NCI-H1092 treated with DMSO at 0.1 percent for 48 hours (cell line): ENCODE measurements at places on chromosomes 1 and 21.

DNA sequence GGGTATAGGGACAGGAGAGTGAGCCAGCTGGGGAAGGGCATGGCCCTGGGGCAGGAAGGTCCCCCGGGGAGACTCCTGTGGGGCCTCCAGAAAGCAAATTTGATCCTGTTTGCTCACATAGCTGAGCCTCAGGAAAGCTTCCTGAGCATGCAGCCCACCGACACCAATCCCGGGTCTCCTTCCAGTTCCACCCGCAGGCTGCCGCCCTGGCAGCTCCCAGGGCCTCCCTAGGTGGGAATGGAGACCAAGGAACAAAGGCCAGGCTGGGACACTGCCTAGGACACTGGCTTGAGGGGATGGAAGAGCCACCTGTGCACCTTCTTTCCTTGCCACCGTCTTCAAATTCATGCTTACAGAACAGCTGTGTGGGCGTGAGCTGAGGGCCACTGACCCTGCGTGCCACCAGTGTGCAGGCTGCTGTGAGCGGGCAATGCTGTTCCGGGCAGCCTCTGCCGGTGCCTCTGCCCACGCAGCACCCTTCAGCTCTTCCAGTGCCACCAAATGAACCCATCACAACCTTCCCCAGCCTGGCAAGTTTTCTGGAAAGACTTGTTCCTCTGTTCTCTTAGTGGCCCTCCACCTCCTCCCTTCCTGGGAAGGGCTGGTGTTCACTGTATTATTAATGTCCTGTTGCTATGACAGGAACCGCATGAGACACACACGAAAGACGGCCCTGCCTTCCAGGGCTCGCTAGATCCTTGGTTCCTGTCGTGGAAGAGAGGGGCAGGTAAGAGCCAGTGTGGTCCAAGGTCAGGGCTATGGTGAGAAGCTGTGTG, 53.6 kb downstream of the ACBD3 start:
- no peak for DNase-seq

GRCh38 chr1:193707271-193708021, 521.0 kb upstream of the B3GALT2 start:
- no peak for DNase-seq

- peak; percentile 71 for DNase-seq
Measured at GRCh38 chr1:41812051-41812450, 106.7 kb downstream of the HIVEP3 start.

DNA sequence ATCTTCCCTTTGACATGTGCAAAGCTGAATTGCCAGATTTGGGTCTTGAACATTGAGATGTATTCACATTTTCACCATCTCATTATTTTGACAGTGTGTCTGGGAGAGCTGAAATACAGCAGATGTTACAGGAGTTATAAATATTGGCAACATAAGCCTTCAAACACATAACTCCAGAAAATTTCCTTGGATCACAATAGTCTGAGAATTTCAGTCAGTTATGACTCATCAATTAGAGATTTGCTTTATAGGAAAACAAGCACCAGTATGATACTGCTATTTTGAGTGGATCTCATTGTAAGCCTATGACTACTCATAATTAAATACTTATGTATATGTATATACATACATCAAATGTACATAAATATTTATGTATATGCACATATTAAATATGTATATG, 1171.8 kb downstream of the AMY1C start:
- no peak for DNase-seq

GRCh38 chr1:53484705-53485477, 25.7 kb downstream of the DMRTB1 start:
- no peak for DNase-seq

DNA sequence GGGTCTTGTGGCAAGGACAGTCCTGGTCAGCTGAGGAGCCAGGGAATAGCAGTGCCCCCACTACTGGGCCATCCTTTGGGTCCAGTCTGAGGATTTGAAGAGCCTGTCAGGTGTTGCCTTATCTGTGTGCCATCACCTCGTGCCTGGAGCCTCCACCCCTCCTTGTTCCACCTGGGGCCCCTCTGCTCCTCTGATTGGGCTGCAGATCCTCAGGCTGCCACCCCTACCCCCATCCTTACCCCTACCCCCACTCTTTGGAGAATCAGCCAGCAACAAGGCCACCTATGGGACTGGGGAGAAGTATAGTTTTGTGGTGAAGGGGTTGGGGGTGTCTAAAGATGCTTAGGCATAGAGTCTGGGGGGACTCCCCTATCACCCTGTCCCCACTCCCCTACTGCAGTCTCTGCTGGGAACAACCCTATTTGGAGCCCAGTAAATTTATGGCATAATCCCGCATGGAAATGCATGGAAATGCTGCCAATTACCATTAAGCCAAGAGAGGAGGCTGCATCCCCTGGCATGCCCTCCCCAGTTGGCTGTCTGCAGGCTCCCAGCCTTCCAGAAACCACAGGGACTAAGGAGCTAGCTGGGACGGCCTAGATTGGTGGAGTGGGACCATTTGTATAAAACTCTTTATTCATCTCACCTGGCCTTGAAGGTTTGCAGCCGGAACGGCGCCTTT, 142.7 kb upstream of the CSF3R start:
- no peak for DNase-seq

GRCh38 chr1:45834689-45835088, 31.3 kb downstream of the MAST2 start:
- DNase-seq = no peak

- no peak for DNase-seq
Measured at GRCh38 chr1:227808566-227808965, 6.9 kb upstream of the PRSS38 start.

- no peak for DNase-seq
Measured at GRCh38 chr1:28640766-28641165, 2.1 kb downstream of the TAF12 start.

DNA sequence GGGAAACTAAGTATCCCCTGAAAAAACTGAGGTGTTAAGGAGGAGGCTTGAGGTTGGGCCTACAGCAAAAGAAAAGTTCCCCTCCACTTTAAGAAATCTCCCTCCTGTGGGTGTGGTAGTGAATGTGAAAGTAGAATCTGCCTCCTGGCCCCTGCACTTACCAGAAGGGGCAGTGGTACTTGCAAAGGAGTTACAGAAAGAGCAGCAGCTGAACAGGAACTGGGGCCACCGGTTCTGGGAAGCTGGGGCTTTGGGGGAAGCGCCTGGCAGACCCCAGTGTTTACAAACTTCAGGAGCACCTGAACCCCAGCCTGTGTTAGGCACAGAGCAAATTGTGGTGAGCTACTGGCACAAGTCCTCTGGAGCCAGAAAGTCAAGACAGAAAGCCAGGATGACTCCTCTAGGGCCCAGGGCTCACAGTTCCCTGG, 250.2 kb upstream of the FGGY start:
- DNase-seq = no peak

DNA sequence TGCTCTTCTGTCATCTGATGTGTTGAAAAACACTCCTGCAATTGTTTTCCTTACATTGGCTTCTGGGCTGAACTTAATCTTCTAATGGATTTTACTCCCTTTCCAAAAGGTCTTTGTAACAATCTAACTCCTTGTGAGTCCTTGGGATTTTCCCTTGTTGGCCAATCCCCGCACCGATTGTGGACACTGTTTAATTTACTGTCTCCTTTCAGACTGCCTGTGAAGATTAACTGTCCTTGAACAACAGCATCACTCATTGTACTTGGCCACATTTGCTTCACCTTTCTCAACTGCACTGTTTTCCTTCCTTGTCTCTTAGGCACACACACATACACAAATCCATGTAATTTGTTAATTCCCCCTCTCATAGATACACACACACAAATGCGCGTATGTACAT, 120.4 kb downstream of the SPATA46 start:
- DNase-seq = no peak

DNA sequence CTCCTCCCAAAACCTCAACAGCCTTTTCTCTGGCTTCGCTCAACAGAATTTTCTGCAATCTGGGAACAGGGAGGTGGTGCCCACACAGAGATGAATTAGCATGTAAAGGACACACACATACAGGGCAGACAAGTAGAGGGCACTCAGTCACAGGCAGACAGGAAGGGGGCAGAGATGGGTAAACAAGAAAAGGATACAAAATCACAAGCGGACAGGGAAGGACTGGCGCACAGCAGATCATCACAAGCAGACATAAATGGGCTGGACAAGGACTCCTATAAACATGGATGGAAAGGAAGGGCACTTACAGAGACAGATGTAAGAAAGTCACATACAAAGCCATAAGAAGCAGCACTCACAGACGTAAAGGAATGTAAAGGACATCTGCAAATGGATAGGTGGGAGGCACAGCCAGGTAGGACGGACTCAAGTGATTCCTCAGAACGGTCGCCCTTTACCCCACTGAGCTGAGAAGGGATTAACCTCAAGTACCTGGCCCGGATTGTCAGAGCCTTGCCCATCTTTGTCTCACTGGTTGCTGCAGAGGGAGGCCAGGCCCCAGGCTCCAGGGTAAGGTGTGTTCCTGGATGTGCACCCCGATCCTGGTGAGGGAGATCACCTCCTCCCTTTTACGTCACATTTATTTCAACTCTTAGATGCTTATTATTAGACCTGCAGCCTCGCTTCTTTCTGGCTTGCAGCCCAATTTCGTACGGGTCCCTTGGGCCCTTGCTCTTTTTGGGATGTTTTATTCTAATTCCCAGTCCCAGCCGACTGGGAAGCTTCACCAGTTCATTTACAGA, 836 bp upstream of the PRCC start:
- DNase-seq = peak; percentile 58

DNA sequence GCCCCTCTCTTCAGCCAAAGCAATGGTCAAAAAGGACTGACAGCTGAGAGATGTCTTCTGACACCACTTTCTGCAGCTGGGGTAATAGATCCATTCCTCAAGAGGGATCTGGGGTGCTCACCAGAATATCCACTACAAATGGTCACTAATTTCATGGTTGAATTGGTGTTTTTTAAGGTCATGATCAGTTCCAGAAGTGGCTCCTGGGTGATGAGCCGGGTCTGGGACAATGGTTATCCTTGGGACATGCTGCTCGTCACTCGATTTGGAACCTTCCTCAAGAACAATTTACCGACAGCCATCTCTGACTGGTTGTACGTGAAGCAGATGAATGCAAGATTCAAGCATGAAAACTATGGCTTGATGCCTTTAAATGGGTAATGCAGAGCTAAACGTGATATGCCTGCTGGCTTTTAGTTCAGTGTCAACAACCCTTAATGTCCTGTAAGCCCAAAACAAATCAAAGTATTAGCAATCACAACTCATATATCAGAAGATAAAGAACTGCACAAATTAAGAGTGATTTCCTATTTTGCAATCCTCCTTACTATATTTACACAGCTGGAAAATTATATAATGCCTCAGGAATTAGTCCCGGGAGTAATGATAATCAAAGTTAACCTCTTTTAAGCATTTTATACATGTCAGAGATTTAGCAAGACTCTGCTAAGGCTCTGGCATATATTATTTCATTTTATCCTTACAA, 20.1 kb downstream of the FMO3 start:
- no peak for DNase-seq

DNA sequence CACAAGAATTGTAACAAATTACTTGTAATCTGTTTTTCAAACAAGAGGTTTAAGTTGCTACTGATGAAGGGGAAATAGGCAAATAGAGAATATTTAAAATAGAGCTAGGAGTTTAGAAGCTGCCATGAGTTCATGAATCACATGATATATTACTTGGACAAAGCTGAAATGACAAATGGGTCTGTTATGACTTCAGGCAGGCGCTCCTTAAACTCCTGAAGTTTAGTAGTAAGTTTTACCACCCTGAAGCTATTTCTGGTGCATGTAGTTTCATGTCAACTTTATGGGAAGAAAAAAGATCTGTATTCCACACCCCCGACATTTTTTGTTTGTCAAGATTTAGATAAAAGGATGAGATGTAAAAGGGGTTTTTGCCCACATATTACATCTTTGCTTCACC, 58.5 kb downstream of the PLA2G4A start:
- DNase-seq = no peak

GRCh38 chr1:38569932-38570656, 289.5 kb downstream of the RRAGC start:
- no peak for DNase-seq

DNA sequence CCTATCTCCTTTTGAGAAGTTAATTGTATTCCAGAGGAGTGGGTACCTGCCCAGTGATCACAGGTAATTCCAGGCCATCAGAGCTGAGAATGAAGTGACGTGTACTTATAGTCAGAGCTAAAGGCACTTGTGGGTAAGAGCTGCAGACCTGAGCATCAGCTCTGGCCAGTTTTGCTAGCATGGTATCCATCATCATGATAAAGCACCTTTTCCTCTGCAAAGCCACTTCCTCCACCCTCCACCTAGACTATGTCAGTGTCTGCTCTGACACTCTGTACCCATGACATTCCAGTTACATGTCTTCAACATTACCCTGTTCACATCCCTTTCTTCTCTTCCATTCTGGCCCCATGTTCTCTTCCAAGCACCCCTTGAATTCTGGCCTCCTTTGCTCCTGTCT, 157.3 kb downstream of the GRIK3 start:
- DNase-seq = no peak

DNA sequence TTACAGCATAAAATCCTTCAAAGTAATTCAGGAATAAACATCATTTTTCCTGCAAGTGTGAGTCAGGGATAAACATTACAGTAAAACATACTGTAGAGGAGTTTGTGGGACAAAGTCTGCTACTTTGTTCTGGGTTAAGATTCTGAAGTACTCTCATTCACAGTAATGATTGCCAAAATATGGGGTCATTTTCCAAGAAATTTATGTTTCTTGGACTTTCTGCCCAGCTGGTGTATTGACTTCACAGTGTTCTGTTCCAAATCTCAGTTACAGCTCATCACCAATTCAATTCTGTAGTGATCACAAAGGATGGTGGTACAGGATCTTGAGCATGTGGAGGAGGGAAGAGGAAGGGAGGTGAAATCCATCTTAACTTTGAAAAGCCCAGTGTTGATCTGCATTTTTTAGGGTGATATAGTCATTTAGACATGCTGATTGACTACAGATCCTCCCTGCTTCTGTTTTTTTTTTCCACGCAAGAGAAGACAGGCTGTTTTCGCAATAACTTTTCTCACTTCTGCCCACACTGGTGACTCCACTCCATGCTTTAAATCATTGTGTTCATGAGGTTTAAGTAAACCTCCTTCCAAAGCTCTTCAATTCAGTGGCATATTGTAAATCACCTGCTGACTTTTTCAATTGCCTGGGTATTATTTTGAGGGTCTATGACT, 60.4 kb upstream of the C1orf53 start:
- DNase-seq = no peak

GRCh38 chr21:38831526-38832467, 26.1 kb downstream of the ETS2 start:
- DNase-seq = no peak

- no peak for DNase-seq
Measured at GRCh38 chr1:228919914-228920313, 184.6 kb downstream of the RHOU start.

DNA sequence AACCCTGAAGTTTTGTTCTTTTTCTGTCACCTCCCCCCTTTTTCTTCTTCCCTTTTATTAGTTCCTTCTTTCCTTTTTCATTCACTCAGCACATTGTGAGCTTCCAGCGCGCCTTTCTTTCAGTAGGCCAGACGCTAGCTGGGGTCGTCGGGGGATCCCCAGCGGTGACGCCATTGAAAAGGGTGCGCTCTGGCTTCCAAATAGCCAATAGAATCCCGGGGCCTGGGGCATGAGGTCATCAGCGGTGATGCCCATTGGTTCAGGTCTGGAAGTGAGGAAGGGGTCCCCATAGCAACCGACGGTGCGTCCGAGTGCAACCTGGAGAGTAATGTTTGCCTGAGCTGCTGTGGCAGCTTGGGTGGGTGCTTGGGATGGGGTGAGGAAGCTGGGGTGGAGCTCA, 6.9 kb upstream of the EFNA3 start:
- DNase-seq = peak; percentile 9

- DNase-seq = no peak
Measured at GRCh38 chr1:98661544-98662355, at the start of gene SNX7. SNX7 (plus strand) TSS chr1:98661721; CDS start chr1:98661732, 11 bp downstream.
